Suppressor macrophage (primary cell): ENCODE measurements at places on chromosomes 1 and 21.
A peak's percentile ranks its signal among the peaks of the same experiment; 100 is the strongest.

- no peak for DNase-seq
These were observed 54.6 kb upstream of the POU2F1 start for GRCh38 chr1:167165948-167166689.

DNA sequence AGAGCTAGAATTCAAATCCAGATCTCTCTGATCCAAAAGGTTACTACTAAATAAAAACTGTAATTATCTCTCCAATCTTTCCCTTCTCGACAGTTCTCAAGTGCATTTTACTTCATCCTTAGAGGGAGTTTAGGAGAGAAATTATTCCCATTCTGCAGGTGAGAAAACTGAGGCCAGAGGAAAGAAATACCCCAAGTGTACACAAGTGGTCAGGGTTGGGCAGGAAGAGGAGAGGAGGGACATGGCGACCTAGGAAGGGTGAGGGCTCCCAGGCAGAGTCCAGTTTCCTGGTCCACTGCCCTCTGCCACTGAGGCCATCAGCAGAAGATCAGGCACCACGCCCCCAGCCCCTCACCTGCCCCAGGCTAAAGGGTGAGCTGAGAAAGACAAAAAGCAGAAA, 127.1 kb upstream of the RUNX3 start:
- no peak for DNase-seq

DNA sequence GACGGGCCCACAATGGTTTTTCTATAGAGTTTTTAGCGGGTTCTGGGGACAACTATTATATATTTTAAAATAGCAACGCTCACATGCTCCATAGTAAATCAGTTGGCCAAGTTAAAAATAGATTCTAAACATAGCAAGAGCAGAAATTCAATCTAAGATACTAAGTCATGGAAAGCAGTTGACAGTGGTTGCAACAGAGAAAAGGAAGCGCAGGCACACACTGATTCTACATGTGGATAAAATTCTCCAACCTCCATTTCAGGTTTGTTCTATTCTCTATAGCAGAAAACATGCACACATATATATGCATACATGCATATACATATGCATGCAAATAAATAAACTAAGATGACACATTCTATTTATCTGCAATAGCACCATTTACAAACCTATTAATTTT, 89.6 kb upstream of the HNRNPU start:
- DNase-seq = no peak

DNA sequence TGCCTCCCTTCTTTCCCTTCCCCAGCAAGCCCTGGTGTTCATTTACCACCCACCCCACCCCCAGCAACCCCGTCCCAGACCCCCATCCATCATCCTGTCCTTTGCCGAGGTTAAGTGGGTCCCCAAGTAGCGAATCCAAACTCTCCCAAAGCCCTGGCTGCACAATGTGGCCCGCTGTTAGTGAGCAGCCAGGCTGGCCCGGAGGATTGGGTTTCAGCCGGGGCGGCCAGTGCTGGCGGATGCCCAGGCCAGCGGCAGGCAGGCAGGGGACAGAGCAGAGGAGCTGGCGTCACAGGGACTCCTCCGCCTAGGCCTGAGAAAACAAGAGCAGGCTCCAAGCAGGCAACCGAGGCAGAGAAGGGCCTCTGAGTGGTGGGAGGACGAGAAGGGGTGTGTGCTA, 61.4 kb downstream of the EPHB2 start:
- DNase-seq = no peak

- no peak for DNase-seq
These were observed 5.8 kb downstream of the LAMC2 start for GRCh38 chr1:183191833-183192232.

GRCh38 chr1:79302380-79302930, 295.9 kb upstream of the ADGRL4 start:
- DNase-seq = no peak

DNA sequence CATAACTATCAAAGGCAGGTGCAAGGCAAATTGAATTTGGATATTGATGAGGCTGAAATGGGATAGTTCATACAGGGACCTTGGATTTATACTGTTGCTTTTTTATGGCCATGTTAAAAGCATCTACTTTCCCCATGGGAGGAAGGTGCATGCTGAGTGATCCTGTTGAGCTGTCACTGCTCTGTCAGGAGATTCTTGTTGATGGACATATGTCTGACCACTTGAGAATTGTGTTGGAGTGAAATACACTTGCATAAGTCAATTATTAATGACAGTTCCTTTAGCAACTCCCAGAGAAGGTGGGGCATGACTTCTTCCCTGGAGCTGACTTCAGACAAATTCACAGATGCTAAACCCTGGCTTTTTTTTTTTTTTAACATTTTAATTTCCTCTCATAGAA, 58.4 kb upstream of the DYNLT5 start:
- DNase-seq = no peak

DNA sequence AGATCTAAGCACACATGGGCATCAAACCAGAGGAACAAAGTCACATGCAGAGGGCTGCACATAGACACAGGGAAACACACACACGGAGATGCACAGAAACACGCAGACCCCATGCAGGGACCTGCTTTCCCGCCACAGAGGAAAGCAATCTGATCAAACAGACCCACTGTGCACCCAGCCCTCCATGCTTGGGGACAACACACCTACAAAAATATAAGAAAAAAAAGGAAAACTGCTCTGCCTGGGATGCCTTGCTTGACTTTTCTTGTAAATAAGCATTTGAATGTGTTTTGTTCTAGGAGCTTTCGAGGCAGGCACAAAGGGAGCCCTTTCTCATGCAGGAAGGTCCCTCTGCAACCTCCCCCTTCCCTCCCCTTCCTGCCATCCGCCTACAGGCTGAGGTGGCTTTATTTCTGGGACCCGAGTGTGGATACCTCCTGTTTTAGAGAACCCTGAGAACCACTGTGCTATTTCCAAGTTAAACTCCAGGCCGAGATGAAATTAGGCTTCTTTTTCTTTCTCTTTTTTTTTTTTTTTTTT, 3.5 kb upstream of the ICMT start:
- DNase-seq = no peak

- peak; percentile 13 for DNase-seq
These were observed 125.9 kb downstream of the RHOU start for GRCh38 chr1:228860911-228861831.

GRCh38 chr1:175303201-175303707, 110.7 kb upstream of the KIAA0040 start:
- no peak for DNase-seq

DNA sequence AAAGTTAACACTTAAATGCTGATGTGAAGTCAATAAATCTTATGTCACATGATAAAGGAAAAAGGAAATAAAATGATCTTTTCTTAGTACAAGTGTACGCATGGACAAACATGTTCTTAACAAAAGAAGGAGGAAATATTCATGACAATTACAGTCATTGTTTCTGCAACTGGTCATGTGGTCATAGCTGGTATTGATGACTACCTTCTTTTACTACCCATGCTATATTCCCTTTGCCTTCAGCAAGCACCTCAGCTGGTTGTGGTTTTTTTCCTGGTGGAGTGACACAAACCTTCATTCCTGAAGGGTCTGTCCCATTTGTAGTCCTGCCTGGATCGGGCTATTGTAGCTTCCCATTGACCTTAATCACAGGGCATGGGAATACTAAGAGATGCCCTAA, 23.4 kb upstream of the TSHB start:
- no peak for DNase-seq

DNA sequence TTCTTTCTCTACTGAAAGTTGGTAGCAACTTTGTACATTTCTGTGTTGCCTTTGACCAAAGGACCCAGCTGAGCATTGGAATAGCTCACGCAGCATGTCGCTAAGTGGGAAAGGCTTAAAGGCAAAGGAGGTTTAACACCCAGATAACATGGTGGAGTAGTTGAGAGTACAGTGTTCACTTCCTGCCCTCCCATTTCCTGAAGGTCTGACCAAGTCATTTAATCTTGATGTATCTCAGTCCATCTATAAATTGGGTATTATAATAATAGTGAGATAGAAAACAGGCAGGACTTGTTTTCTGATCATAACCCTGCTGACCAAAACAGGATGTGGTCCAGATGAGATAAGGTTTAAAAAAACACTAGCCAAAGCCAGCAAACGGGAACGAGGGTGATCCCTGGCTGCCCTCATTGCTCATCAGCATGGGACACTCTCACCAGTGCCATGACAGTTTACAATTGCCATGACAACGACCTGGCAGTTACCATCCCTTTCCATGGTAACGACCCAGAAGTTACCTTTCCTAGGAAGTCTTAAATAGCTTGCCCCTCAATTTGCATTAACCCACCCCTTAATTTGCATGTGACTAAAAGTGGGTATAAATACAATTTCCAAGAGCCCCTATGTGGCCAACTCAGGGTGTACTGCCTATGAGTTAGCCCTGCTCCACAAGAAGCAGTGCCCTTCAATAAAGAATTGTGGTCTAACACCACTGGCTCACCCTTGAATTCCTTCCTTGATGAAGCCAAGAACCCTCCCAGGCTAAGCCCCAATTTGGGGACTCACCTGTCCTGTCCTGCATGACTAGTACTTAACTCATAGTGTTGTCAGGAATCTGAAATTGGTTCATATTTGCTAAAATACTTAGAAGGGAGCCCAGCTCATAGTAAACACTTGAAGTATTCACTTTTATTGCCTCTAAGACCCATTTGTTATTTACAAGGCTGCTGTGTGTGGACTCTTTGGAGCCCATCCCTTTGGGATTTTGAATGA, 28.4 kb upstream of the FHAD1 start:
- peak; percentile 93 for DNase-seq

DNA sequence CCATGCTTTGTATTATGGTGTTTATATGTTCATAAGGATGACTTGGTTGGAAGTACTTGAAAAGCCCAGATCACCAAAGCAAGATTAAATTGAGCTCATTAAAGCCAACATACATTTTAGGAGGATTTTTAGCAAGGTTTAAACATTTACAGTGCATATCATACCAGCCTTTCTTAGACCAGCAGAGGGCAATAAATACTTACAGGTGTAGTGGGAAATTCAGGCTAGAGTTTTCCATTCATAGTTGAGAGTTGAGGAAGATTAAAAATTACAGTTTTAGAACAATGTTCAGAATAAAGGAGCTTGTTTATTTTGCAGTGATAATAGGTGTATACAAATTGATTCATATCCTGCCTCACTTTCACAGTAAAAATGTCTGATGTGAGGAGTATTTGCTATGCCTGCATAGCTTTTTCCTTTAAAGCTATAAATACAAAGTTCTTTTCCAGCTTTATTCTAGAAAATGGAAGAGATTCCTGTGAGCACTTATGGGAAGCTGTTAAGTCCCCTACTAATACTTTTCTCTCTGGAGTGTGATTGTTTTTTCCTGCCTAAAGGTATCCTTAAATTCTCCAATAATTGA, 35.3 kb downstream of the DTL start:
- DNase-seq = peak; percentile 81

DNA sequence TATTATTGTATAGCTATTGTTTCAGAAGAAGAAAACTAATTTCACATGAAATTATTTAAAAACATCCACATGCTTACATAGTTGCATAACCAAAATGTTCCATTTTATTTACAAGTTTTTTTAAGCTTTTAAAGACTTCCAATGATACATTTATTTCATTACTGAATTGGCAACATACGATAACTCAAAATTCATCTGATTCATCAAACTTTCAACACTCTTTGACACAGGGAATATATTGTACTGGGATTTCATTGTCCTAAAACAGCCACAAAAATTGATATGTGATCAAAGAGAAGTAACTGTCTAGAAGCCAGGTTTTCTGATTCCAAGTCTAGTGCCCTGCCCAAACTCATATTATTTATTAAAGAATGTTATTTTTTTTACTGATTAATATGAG, 131.4 kb upstream of the USP24 start:
- DNase-seq = no peak

- no peak for DNase-seq
These were observed 4.8 kb upstream of the SELENON start for GRCh38 chr1:25795211-25795610.

GRCh38 chr1:56968878-56969495, 3.2 kb upstream of the C8B start:
- DNase-seq = no peak

DNA sequence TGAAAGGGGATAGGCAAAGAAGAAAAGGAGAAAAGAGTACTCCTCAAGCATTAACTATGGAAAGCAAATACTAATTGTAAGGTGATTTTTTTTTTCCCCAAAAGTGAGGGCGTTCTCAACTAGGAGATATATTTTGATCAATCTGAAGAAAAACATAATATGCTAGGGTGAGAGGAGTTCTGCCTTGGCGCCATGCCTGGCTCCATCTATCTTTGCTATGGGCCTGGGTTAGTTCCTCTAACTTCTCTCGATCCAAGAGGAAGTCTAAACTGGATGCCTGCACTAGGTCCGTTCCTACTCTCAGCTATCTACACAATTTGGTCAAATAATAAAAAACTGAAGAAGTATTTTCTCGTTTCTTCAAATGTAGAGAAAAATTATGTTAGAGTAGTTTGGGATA, 20.5 kb downstream of the CNN3 start:
- peak; percentile 8 for DNase-seq

DNA sequence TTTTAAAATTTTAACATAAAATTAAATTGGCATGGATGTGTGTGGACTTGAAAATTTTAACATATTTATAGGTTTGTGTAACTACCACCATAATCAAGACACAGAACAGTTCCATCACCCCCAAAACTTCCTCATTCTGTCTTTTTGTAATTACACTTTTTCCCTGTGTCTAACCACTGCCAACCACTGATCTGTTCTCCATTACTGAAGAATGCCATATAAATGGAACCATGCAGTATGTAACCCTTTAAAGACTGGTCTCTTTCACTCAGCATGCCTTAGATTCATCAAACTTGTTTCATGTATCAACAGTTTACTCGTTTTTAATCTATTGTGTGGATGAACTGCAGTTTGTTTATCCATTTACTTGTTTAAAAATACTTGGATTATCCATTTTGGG, 13.0 kb upstream of the AHCYL1 start:
- no peak for DNase-seq

GRCh38 chr1:233113009-233113879, 162.8 kb downstream of the NTPCR start:
- peak; percentile 98 for DNase-seq

DNA sequence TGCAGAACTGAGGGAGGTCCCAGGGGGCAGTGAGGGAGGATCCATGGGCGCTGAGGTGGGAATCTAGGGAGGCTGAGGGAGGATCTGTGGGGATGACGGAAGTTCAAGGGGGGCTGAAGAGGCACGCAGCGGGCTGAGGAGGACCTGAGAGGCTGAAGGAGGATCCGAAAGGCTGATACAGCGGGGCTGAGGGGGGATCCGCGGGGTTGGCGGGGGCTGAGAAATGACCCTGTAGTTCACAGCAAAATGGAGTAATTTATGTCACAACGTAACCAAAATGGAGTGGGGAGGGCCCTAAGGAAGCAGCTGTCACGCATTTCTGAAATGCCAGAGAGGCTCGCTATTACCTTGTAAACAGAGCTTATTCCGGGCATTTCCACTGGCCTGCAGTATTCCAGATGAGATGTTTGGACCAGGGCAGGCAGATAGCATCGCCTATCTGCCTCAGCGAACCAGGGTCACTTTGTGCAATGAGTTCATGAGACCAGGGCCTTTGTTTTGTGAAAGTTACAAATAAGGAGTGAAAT, 926 bp upstream of the MRPL55 start:
- DNase-seq = no peak

- peak; percentile 35 for DNase-seq
These were observed 140.0 kb downstream of the SPATA46 start for GRCh38 chr1:162236618-162237017.

GRCh38 chr1:89539128-89539527, 14.5 kb downstream of the LRRC8B start:
- DNase-seq = no peak

- DNase-seq = no peak
These were observed 22.8 kb upstream of the CRNN start for GRCh38 chr1:152436593-152437496.

- DNase-seq = peak; percentile 65
These were observed 13.0 kb upstream of the DENND2D start for GRCh38 chr1:111213412-111213811.
